ENCODE measurements at places on chromosomes 11 and 22.
A peak's percentile ranks its signal among the peaks of the same experiment; 100 is the strongest.

DNA sequence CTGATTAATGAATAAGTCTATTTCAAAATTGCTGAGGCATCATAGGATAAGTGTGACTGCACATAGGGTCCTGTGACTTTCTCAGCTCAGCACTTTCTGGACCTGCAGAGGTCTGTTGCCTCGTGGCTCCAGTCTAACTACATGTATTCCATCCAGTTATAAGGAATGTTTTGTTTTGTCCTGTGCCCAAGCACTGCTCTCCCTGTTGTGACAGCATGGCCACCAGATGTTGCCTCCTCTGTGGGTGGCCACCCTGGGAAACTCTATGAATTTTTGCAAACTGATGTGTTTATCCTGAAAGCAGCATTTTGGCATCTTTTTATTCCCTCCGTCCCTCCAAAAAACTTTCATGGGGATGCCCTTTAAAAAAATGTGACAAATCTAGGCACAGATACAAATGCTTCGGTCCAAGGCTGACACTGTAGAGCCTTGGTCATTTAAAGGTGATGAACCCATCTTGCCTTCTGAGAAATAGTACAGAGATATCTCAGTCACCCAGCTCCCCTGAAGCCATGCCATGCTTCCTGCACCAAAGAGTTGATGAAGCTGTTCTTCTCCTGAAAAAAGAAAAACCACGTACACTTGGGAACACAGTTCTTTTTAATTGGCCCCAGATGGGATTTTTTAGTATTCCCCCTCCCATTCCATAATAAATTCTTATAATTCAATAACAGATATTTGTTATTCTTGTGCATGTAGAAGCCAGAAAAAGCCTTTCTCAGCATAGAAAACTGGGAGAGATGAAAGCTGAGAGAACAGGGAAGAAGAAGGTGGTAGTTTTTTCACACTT is 72.6 kb downstream of the CCDC34 start:
- DNase-seq: no peak

- no peak for DNase-seq
Observed at GRCh38 chr22:20210473-20211059, 57.6 kb downstream of the RTN4R start.

DNA sequence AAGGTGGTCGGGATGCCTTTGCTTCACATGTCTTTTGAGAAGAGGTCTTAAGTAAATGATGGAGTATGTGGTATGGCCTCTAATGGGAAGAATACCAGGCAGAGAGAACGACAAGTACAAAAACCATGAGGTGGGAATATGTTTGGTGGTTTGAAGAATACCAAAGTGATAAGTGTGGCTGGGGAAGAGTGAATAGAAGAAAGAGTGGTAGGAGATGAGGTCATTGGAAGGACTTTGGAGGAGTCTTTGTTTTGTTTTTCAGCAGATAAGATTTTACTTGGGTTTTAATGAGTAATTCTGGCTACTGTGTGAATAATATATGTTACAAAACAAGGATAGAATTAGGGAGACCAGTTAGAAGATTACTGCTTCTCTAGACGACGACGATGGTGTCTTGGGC is 515.4 kb downstream of the RAB38 start:
- no peak for DNase-seq

GRCh38 chr11:78646564-78647185 is 72.0 kb upstream of the NARS2 start:
- peak; percentile 50 for DNase-seq

- DNase-seq: peak; percentile 13
Observed at GRCh38 chr11:94787801-94788200, 19.6 kb downstream of the AMOTL1 start.

DNA sequence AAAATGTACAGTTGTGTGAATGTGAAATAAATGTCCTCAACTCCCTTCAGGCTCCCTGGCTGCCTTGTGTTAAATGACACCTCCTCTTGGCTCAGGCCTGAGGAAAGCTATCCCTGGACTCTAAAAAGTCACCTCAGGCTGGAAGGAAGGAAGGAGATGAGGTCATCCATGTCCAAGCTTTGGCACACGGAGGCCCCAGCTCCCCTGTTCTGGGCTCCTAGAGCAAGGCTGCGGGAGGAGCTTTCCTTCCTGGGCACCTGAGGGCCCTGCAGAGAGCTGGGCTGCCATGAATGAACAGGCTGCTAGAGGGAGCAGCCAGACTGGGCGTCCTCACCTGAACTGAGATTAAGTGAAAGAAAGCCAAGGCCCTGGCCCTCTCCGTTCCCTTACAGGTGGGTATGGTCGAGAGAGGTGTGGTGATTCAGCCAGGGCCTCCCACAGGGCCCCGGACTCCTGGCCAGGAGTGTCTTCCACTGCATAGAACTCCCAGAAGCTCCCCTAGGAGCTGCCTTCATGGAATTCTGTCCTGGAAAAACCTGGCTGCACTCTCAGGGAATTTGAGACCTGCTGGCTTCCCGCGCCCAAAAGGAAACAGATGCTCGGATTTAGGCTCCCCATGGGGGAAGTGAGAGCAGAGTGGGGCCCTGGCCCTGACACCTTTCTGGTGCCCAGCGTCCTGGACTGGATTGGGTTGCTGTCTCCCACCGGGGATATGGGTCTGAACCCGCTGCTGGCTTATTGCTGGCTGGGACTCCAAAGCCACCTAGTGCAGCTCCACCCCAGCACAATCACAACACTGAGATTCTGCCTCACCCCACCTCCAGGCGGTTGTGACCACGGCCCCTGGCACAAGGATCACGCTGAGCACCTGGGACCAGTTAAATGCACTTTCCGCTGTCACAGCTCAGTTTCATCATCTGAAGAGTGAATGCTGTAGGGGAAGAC is 22.2 kb downstream of the MYBPC3 start:
- no peak for DNase-seq

GRCh38 chr11:98195300-98195699 is 825.4 kb upstream of the CNTN5 start:
- no peak for DNase-seq

DNA sequence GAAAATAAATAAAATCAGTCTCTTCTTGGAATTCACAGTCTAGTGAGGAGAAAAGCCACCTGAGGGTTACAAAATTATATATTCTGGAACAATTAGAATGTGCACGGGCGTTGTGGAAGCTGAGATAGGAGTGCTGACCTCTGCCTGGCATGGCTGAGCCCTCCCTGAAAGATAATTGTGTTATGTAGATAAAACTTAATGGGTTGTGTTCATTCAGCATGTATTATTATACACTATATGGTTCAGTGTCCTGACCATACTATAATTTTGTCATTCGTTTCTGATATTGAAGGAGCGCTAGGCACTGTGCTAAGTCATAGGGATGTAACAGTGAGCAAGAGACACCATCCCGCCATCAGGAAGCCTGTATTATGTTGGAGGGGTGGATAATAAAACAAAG is 3.7 kb downstream of the ACAT1 start:
- DNase-seq: peak; percentile 27

DNA sequence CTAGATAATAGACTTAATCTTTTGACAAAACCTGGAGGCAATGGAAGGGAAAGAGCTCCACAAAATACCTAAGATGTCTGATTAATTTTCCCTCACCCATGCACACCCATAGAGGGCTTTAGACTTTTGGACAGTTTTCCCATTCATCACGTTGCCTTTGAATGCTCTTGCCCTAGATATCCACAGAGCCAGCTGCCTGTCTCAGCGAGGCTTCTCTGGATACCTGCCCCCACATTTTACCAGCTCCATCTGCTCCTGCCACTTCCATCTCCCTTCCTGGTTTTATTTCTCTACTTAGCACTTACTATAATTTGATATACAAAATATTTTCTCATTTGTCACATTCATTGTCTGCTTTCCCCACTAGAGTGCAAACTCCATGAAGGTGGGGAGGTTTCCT is 136.8 kb downstream of the FDX1 start:
- DNase-seq: no peak

DNA sequence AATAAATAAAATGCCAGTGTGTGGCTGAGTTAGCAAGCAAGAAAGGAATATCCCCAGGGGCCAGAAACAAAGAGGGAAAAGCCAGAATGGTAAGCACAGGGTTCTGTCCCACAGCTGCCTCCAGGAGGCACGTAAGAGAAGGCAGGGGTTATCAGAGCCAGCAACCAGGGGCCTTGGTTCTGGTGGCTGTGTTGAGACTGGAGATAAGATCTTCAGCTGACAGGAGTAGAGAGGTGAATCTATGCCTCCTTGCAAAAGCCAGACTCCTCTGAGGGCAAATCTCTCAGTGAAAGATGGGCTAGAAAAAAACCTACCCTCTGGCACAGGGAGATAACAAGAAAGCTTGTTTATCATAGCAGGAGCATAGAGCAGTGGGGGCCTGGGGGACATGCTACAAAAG is 29.8 kb upstream of the NFAM1 start:
- peak; percentile 62 for DNase-seq

- DNase-seq: no peak
Observed at GRCh38 chr11:1836011-1836945, 1.5 kb downstream of the SYT8 start.

DNA sequence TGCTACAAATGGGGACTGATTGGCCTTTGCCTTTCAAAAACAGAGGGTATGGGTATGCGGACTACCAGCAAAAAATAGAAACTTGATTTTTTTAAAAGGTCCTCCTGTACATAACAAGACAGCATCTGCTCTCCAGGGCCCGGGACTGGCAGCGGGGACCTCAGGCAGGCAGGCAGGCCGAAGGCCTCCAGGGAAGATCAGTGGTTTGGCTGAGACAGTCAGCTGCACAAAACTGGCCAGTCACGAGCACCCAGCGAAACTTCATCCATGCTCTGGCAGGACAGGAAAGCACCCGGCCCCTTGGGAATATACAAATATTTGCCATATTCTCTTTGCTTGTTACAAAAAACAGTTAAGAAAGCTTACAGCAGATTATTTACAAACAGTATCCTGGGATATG is 11.0 kb downstream of the RPL27A start:
- DNase-seq: no peak

DNA sequence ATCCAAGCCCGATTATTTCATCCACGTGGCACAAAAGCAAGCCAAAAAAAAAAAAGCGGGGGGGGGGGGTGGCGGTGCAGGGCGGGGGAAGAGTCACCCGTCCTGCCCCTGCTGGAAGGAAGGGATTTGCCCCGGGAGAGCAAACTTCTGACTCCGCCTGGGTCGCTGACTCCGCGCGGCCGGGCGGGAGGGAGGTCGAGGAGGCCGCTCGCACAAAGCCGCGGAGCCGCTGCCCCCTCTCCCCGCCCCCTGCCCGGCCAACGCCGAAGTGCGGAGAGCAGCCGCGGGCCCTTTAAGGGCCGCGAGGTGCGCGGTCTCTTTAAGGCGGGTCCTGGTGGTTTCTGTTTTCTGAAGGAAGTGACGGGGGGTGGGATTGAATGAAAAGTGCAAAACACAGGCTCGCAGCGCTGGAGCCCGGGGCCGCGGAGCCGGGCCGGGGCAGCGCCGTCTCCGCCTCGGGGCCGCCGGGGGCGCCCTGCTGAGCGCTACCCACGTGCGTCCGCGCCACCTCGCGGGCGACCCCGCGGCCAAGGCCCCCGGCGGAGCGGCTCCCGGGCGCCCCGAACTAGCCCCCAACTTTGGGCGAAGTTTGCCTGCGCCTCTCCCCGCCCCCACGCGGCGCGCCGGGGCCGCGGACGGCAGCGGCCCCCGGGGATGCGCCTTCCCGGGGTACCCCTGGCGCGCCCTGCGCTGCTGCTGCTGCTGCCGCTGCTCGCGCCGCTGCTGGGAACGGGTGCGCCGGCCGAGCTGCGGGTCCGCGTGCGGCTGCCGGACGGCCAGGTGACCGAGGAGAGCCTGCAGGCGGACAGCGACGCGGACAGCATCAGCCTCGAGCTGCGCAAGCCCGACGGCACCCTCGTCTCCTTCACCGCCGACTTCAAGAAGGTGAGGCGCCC is at the start of gene OAF:
TSS of gene OAF (plus strand) at position 407 of the 896 bp plus-strand sequence. CDS start at position 655, 248 bp downstream.
- DNase-seq: peak; percentile 15

DNA sequence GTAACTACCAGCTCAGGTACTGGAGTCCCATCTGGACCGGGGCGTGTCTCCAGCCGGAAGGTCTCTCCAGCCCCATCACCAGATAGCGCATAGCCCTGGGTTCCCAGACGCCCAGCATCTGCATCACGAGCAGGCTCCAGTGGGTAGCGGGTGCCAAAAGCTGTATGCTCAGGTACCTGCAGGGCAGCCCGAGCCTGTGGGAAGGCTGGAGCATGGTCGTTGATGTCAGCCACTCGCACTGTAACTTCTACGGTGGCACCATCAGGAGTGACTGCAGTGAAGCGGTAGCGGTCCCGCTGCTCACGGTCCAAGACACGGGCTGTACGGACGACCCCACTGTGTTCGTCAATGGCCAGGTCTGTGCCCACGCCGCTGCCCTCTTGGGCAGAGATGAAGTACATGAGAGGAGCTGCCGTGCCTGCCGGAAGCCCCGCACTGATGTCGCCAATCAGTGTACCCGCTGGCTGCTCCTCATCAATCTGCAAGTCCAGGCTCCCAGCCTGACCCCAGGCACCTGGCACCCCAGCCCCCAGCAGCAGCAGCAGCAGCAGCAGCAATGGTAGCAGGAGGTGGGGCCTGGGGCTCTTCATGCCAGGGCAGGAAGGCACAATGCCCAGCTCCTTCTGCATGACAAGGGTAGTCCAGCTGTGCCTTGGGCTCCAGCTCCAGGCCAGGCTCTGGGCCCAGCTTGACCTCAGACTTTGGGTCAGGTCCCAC is 14.5 kb downstream of the DCHS1 start:
- DNase-seq: no peak

GRCh38 chr22:36738416-36739020 is 35.0 kb upstream of the CACNG2 start:
- DNase-seq: no peak

- no peak for DNase-seq
Observed at GRCh38 chr11:123427405-123427804, 2.7 kb upstream of the GRAMD1B start.

DNA sequence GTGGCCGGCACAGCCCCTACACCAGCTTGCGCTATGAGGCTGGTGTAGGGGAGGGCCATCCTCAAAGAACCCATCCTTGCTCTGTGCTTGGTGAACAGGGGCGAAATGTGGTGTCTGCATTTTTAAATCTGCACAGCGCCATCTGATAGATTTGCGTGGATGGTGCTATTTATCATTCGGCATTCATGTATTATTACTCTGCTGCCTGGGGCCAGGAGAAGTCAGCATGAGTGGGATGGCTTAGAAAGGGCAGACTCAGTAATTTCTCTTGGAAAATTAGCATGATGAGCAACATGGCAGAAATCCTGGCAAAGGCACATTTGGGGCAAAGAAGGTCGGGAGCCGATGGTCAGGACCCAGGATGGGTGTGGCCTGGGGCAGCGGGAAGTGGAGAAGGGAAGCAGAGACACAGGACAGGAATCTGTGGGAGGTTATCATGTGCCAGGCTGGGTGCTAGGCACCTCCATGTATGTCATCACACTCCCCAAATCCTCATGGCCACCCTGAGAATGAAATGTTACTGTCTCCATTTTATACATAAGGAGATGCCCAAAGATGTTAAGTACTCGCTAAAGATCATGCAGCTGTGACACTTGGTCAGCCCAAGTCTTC is 149.0 kb downstream of the CEP164 start:
- no peak for DNase-seq

- peak; percentile 84 for DNase-seq
Observed at GRCh38 chr22:17917490-17917983, 106.8 kb downstream of the MICAL3 start.

GRCh38 chr11:19924716-19925115 is 212.1 kb downstream of the NAV2 start:
- no peak for DNase-seq

GRCh38 chr11:25039165-25039564 is 542.3 kb downstream of the LUZP2 start:
- DNase-seq: no peak

- no peak for DNase-seq
Observed at GRCh38 chr22:29499852-29500251, 19.8 kb downstream of the NEFH start.

Data from erythroblast (primary cell).